ENCODE measurements at places on chromosomes 16 and 17. TPM values are rescaled to one million over a fixed set of nuclear protein-coding genes. Genes with fewer than 3 reads are reported as not detected.

- DNase-seq, result no peak
- H3K4me3 ChIP-seq, result no peak overlapping the region
- H3K27ac ChIP-seq, result no peak overlapping the region
- H3K36me3 ChIP-seq, result peaks cover 16% of the 10 kb centered on the region
- H3K27me3 ChIP-seq, result no peaks in the 10 kb centered on the region
- no peaks in the 10 kb centered on the region for H3K4me1 ChIP-seq
These were observed 197.5 kb downstream of the RPTOR start for GRCh38 chr17:80742091-80742490.

- H3K4me3 ChIP-seq, result no peak overlapping the region
- no peak overlapping the region for H3K27ac ChIP-seq
- H3K4me1 ChIP-seq, result no peaks in the 10 kb centered on the region
These were observed 196.3 kb downstream of the KATNIP start for GRCh38 chr16:27746076-27746855.

GRCh38 chr17:1100382-1100781 is 79.4 kb downstream of the ABR start:
- DNase-seq, result no peak
- no peak overlapping the region for H3K27ac ChIP-seq
- no peak overlapping the region for H3K4me3 ChIP-seq

GRCh38 chr17:7001318-7001961 is 5.6 kb downstream of the ALOX12 start:
- no peak for DNase-seq
- no peaks in the 10 kb centered on the region for H3K27me3 ChIP-seq

- peaks cover 10% of the 10 kb centered on the region for H3K4me1 ChIP-seq
- no peak within 1 kb of the TSS for H3K27ac ChIP-seq
- H3K36me3 ChIP-seq, result no peaks in the 10 kb centered on the region
- H3K4me3 ChIP-seq, result peak within 1 kb of the TSS; percentile 20
- peaks cover 97% of the 10 kb centered on the region for H3K27me3 ChIP-seq
These were observed at the start of gene FBXL16 for GRCh38 chr16:705431-706188. FBXL16 (minus strand) TSS chr16:705801; CDS start chr16:697405, 8,396 bp downstream.

GRCh38 chr16:2964475-2965336 is 631 bp downstream of the KREMEN2 start:
- H3K27ac ChIP-seq, result no peak overlapping the region
- DNase-seq, result peak; percentile 81
- H3K4me1 ChIP-seq, result peaks cover 62% of the 10 kb centered on the region
- peak overlapping the region; percentile 30 for H3K4me3 ChIP-seq

GRCh38 chr16:79559532-79559931 is 41.0 kb downstream of the MAF start:
- no peaks in the 10 kb centered on the region for H3K4me1 ChIP-seq
- DNase-seq, result no peak
- H3K4me3 ChIP-seq, result no peak overlapping the region
- no peak overlapping the region for H3K27ac ChIP-seq
- no peaks in the 10 kb centered on the region for H3K27me3 ChIP-seq

DNA sequence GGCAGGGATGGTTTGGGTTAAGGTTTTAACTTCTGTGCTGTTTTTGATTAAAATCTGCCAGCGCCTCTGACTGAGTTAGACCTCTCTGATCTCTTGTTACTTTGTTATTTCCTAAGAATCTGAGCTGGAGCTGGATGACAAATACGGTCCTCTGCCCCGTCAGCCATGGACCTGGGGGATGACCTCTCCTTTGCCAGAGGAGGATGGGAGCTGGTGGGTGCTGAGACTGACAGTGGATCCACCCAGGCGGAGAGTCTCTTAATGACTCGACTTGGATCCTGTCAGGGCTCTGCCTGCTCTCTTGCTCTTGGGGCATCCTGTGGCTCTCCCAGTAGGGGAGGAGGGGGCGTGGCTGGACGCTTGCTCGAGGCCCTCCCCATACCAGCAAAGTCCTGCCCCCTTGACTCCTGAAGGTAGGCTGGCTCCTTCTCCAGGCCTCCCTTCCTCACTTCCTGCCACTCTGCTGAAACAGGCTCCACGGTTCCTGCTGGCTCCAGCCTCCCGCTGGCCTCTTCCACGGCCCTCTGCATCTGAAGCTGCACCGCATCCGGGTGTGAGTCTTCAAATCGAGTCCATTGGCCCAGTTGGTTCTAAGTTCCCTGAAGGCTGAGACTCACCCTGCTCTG is 24.8 kb upstream of the MAP3K14 start:
- DNase-seq, result peak; percentile 63
- H3K27me3 ChIP-seq, result no peaks in the 10 kb centered on the region
- H3K4me1 ChIP-seq, result no peaks in the 10 kb centered on the region

DNA sequence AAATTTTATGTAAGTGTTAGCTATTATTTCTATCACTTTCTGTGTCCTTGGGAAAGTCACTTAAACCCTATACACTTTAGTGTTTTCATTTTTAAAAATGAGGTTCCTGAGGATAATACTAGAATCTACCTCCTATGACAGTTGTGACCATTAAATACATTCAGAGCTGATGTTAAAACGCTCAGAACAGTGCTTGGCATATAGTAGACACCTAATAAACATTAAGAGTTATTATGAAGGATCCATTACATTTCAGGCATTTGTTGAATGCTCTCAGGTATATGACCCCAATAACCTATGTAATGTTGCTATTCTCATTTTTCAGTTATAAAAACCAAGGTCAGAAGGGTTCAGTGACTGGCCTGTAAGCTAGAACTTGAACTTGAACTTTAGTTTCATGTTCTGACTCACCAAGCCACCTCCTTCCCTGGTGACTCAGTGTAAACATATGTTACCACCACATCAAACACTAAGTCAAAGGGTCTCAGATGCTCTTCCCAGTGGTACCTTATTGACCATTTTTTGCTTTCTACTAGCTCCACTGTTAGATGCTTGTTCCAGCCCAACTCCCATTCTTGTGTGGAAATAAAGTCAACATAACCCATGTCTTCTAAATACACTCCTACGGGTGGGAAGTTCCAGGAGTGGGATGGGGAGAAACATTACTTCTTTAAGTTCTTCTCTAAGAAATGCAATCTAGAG is 47.6 kb downstream of the HSD17B2 start:
- no peaks in the 10 kb centered on the region for H3K4me1 ChIP-seq
- H3K27ac ChIP-seq, result no peak overlapping the region
- H3K27me3 ChIP-seq, result no peaks in the 10 kb centered on the region
- no peak for DNase-seq
- no peaks in the 10 kb centered on the region for H3K36me3 ChIP-seq

- no peaks in the 10 kb centered on the region for H3K27me3 ChIP-seq
- H3K27ac ChIP-seq, result no peak overlapping the region
- H3K4me3 ChIP-seq, result no peak overlapping the region
These were observed 182.3 kb downstream of the SHISA9 start for GRCh38 chr16:13083681-13084080.

DNA sequence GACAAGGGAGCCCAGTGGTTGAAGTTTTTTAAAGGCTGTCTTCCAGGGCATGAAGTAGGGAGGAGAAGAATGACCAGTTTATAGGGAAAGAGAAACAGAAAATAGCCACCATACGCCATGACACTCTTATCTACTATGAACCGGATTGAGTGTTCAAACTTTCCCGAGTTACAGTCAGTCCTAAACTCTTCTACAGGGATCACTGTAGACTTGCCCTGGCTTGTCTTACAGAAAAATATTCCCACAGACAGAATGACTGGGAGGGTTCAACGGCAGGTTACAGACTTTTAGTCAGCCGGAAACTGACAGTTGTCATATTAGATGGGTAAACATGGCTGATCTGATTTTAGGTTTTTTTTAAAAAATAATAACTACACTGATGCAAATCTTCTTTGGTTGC is 662.5 kb upstream of the SOX9 start:
- H3K36me3 ChIP-seq, result no peaks in the 10 kb centered on the region
- no peaks in the 10 kb centered on the region for H3K27me3 ChIP-seq
- no peak overlapping the region for H3K27ac ChIP-seq
- no peak for DNase-seq
- H3K4me3 ChIP-seq, result no peak overlapping the region
- no peaks in the 10 kb centered on the region for H3K4me1 ChIP-seq

- H3K27ac ChIP-seq, result no peak overlapping the region
- no peak overlapping the region for H3K4me3 ChIP-seq
- H3K4me1 ChIP-seq, result no peaks in the 10 kb centered on the region
- no peaks in the 10 kb centered on the region for H3K36me3 ChIP-seq
These were observed 31.8 kb upstream of the TMEM132E start for GRCh38 chr17:34547453-34548063.

DNA sequence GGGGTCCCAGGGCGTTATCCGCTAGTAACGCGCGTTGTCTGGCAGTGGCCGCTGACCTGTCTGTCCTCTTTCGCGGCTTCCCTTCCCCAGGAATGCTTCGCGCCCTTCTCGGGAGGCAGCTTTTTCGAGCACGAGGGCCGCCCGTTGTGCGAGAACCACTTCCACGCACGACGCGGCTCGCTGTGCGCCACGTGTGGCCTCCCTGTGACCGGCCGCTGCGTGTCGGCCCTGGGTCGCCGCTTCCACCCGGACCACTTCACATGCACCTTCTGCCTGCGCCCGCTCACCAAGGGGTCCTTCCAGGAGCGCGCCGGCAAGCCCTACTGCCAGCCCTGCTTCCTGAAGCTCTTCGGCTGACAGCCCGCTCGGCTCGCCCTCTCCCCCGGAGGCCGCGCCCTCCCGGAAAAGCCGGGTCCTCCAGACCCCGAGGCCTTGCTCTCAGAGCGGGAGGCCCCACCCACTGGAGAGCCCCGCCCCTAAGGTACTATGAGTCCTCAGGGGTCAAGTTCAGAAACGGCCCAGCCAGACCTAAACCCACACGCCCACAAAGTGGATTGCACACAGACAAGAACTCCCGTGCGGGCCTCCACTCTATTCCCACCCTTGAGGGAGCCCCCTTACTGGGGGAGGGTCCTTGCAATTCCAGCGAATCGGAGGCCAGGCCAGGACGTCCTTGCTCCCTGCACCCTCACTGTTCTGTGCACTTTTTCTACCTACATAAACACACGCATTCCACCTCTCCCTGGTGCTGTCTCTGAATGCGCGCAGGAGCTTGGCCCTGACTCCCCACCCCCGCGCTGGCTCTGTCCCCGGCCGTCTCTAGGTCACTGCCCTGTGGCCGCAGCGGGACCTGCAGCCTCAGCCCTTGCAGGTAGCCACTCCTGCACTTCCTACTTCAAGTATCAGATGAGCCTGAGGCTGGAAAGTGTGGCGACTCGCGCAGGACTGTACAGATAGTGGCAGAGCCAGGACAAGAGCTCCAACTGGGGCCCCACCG is 5.4 kb upstream of the SLC5A2 start:
- H3K27me3 ChIP-seq, result peaks cover 4% of the 10 kb centered on the region
- H3K4me1 ChIP-seq, result peaks cover 62% of the 10 kb centered on the region
- peaks cover 36% of the 10 kb centered on the region for H3K36me3 ChIP-seq
- DNase-seq, result peak; percentile 86
- H3K27ac ChIP-seq, result peak overlapping the region; percentile 93

- peak; percentile 51 for DNase-seq
- peak overlapping the region; percentile 81 for H3K4me3 ChIP-seq
- peaks cover 7% of the 10 kb centered on the region for H3K36me3 ChIP-seq
- no peaks in the 10 kb centered on the region for H3K27me3 ChIP-seq
These were observed 1.3 kb downstream of the APPBP2 start for GRCh38 chr17:60524463-60525327.

DNA sequence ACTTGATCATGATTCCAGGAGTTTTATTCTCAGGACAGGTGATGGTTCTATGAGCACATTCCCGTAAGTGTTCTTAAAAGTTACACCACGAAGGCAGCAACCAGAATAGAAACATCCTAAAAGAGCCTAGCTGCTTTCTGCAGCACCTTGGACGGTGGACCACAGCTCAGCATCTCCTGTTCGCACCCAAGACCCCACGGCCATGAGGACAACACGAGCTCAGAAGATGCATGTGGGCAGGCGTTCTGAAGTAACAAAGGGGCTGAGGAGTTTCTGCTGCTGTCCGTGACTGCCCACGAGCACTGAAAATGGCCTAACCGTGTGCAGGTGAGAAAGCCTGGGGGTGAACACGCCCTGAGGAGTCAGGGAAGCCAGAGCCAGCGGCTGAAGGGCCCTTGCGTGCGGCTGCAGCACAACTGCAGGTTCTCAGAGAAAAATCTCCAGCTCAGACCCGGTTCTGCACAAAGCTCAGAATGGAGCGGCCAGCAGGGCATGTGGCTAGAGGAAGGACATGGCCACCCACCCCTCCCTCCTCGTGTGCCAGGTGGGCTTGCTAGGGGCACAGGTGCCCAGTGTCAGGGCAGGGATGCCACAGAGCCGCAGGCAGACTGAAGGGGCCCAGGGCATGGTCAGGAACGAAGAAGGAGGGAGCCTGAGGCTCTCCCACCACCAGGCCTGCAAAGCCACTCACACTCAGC is 10.8 kb upstream of the C16orf95 start:
- peaks cover 11% of the 10 kb centered on the region for H3K4me1 ChIP-seq
- H3K27ac ChIP-seq, result no peak overlapping the region
- no peak for DNase-seq
- no peaks in the 10 kb centered on the region for H3K27me3 ChIP-seq
- H3K4me3 ChIP-seq, result no peak overlapping the region

- peaks cover 43% of the 10 kb centered on the region for H3K36me3 ChIP-seq
- DNase-seq, result no peak
- no peak overlapping the region for H3K4me3 ChIP-seq
- H3K4me1 ChIP-seq, result peaks cover 46% of the 10 kb centered on the region
- no peaks in the 10 kb centered on the region for H3K27me3 ChIP-seq
These were observed 26.7 kb upstream of the ERN1 start for GRCh38 chr17:64156670-64157069.

DNA sequence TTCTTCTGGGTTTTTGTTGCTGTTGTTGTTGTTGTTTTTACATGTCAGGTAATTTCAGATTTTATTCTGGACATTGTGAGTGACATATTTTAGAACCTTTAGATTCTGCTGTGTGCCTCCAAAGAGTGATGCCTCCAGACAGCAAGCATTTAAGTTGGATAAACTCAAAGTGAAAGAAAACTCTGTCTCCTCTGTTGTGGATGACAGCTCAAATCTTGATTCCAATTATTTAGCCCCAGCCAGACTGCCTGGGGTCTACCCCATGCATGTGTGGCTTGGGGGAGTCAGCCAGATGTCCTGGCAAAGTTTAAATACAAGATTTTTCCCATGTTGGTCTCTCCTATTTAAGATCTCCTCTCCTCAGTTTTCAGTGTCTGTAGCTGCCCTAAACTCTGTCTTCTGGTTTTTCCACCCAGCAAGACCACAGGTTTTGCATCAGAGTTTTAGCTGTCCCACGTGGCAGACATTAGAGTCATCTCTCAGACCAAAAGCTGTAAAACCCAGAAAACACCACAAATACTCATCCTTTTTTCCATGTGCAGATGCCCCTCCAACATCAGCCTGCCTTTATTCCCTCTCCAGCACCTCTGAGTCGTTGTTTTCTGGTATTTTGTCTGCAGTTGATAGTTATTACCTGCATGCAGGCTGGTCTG is 19.4 kb upstream of the ZNF469 start:
- no peaks in the 10 kb centered on the region for H3K27me3 ChIP-seq
- H3K27ac ChIP-seq, result no peak overlapping the region
- H3K4me1 ChIP-seq, result no peaks in the 10 kb centered on the region

GRCh38 chr17:3704931-3705717 is 9.2 kb upstream of the P2RX5 start:
- H3K4me3 ChIP-seq, result no peak overlapping the region
- no peaks in the 10 kb centered on the region for H3K4me1 ChIP-seq
- no peak overlapping the region for H3K27ac ChIP-seq
- DNase-seq, result no peak

- H3K36me3 ChIP-seq, result no peaks in the 10 kb centered on the region
These were observed 40.7 kb downstream of the ACTG1 start for GRCh38 chr17:81471818-81472456.

GRCh38 chr17:12866244-12866643 is 76.9 kb downstream of the ARHGAP44 start:
- no peaks in the 10 kb centered on the region for H3K4me1 ChIP-seq
- no peak for DNase-seq
- no peak overlapping the region for H3K27ac ChIP-seq
- no peak overlapping the region for H3K4me3 ChIP-seq
- no peaks in the 10 kb centered on the region for H3K36me3 ChIP-seq

TP53TG3C gene
- not detected for polyA plus RNA-seq

OMG gene
- polyA plus RNA-seq, result 0.75 TPM

GRAPL gene
- polyA plus RNA-seq, result 0.58 TPM

ABCA8 gene
- 2.7 TPM for polyA plus RNA-seq

RAP1GAP2 gene
- polyA plus RNA-seq, result 17.9 TPM

Measured in stomach (tissue), 19 donors.